ENCODE measurements at places on chromosomes 16 and 17.

GRCh38 chr17:59331129-59331928, at the start of gene YPEL2:
Gene YPEL2, plus strand, starts transcription at chr17:59331655. Its CDS starts 21,755 bp downstream, at chr17:59353410.
- DNase-seq, result no peak

GRCh38 chr16:53546988-53547391, 44.0 kb upstream of the AKTIP start:
- no peak for DNase-seq

DNA sequence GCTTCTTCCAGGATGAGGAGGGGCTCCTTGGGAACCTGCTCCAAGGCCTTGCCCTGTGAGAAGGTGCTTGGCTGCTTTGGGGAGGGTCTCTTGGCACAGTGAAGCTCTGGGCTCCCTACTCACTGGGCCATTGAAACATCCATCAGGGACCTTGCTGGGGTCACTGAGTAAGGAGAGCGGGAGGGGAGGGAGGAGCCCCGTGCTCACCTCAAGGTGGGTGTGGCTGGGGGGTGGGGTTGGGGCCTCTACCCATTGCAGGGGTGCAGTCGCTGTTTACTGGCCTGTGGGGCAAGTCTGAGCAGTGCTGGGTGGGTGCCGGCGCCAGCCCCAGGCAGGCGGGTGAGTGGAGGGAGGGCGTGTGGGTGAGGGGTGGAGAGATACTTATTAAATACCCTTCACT, 9.9 kb downstream of the TNS4 start:
- no peak for DNase-seq

DNA sequence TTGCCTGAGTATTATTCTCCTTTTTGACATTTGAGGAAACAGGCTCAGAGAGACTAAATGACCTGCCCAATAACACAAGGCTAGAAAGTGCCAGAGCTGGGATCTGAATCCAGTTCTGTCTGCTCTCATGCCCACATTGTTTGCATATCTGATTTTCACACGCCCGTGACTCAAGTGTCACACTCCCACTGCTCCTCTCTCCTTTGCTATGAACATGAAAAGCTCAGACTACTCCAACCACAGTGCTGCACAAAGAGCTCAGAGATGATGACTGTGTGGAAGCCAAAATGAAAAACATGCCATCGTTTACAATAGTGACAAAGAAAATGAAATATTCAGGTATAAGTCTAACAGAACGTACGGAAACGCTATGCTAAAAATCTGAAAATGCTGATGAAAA, 107.9 kb downstream of the SMG6 start:
- no peak for DNase-seq

- no peak for DNase-seq
These were observed 3.9 kb downstream of the SLC5A11 start for GRCh38 chr16:24849641-24850040.

All from epithelial cell of proximal tubule (primary cell).